ENCODE measurements at places on chromosomes 2 and 18.
A peak's percentile ranks its signal among the peaks of the same experiment; 100 is the strongest.

DNA sequence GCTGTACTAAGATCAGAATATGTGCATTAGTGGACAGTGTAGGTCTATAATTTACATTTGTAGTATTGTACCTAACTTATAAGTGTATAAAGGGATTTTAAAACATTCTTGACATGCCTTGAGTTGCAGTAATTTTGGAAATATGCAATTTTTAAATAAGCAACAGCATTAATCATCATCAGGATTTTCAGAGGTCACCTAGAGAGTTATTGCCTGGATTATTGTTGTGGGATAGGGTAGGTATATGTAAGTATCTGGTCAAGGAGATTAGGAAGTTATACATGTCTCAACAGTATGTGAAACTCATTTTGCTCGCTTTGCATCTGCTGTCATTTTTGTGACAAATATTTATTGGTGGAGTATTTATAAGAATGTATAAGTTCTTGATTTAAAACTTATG lies 184.2 kb downstream of the WDR7 start:
- DNase-seq: no peak

DNA sequence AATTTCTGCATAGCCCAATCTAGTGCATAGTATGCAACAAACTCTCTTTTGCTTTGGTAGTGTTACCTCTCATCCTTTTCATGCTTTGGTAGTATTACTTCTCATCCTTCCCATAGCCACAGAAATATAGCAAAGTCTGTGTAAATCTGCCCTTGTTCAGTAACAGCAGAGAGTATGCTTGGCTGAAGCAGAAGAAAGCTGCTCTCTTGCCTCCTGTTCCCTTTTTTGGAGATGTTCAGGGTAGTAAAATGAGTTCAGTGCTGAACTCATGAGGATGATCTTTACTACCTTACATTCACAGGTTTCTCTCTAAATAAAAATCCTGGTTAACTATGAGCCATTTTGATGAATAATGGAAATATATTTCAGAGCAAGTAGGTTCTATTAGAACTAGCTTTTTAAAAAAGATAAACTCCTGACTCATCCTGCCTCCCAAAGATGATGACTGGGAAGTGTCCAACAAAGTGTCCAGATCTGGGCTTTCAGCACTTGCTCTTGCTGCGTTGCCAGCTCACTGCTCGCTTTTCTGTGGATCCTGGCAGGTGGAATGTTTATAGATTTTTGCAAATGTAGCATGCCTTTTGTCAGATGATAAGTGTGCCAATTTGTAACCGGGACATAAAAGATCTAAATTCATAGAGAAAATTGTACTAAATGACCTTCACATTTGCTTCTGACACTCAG lies 29.4 kb upstream of the CHMP3 start:
- DNase-seq: no peak

- DNase-seq: peak; percentile 32
These were observed 2119.8 kb upstream of the CELF4 start for GRCh38 chr18:39685303-39685902.

DNA sequence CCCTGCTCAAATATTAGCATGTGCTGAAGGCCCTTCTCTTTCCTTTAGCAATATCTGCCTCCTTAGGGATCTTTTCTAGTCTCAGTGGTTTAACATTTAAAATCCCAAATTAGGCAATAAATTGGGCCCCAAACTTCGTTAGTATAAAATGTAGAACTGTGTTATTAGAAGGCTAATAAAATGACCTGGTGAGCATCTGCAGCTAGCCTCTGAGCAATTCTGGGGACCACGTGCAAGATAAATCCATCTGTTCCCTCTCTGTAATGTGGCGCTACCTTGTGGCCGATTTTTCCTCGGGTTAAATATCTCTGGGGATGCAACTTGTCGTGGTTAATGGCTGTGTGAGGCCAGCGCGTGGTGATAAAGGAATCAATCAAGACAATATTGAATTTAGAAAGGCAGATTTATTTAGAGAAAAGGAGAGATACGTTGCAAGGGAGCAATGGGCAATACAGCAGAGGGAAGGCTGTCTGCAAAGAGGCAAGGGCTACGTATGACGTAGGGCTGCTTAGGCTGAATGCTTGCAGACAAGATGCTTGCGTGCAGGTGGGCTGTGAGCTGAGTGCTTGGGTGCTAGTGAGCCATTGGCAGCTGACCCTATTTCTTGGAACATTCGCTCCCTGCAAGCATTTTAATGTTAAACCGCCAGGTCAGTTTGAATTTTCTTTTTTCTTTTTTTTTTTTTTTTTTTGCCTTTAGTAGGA lies 18.5 kb upstream of the IL36G start:
- DNase-seq: peak; percentile 46

GRCh38 chr2:240310201-240310600 lies 125.3 kb upstream of the GPC1 start:
- DNase-seq: no peak

GRCh38 chr2:18117592-18117991 lies 239.1 kb downstream of the KCNS3 start:
- peak; percentile 50 for DNase-seq

DNA sequence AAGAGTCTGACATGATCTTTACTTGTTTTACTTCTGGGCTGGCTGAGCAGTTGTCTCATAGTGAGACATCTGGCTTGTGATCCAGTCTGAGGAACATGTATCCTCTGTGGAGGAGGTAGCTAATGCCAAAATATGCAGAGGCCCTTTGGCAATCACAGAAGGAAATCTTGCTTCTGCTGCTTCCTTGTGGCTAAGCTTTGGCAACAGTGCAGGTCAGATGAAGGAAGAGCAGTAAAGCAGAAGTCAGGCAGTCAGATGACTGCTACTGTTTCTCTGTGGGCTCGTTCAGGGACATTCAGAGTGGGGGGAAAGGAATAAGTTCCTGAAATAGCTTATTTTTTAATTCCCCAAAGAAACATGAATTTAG lies 22.3 kb downstream of the DOK1 start:
- no peak for DNase-seq

GRCh38 chr2:220104871-220105351 lies 477.5 kb downstream of the SLC4A3 start:
- peak; percentile 32 for DNase-seq

- DNase-seq: no peak
These were observed 61.5 kb downstream of the G6PC2 start for GRCh38 chr2:168962636-168963035.

GRCh38 chr2:214103276-214104001 lies 307.4 kb upstream of the VWC2L start:
- DNase-seq: peak; percentile 22

- DNase-seq: no peak
These were observed 9.5 kb upstream of the RPRM start for GRCh38 chr2:153488072-153488471.

DNA sequence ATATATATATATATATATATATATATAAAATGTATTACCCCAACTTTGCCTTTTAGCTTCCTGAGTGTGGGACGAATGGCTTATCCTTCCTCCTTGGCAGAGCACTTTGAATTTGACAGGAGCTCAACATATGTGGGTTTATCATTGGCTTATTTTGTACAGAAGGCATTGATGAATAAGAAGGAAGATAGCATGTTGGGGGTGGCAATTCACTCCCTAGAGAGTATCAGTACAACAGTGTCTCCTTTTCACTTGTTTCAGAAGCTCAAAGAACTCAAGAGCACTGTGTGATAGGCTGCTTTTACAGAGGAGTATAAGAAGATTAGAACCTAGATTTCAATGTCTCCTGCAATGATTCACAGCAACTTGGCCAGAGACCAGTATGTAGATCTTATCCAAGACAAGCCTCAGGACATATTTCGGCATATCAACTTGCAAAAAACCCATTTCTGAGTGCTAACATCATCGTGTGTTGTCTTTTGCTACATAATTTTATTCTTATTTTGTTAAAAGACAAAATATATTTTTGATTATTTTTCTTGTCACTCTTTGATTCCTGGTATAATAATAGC lies 345.8 kb downstream of the SOCS6 start:
- DNase-seq: no peak

GRCh38 chr2:98875081-98875728 lies 60.8 kb downstream of the CRACDL start:
- no peak for DNase-seq

DNA sequence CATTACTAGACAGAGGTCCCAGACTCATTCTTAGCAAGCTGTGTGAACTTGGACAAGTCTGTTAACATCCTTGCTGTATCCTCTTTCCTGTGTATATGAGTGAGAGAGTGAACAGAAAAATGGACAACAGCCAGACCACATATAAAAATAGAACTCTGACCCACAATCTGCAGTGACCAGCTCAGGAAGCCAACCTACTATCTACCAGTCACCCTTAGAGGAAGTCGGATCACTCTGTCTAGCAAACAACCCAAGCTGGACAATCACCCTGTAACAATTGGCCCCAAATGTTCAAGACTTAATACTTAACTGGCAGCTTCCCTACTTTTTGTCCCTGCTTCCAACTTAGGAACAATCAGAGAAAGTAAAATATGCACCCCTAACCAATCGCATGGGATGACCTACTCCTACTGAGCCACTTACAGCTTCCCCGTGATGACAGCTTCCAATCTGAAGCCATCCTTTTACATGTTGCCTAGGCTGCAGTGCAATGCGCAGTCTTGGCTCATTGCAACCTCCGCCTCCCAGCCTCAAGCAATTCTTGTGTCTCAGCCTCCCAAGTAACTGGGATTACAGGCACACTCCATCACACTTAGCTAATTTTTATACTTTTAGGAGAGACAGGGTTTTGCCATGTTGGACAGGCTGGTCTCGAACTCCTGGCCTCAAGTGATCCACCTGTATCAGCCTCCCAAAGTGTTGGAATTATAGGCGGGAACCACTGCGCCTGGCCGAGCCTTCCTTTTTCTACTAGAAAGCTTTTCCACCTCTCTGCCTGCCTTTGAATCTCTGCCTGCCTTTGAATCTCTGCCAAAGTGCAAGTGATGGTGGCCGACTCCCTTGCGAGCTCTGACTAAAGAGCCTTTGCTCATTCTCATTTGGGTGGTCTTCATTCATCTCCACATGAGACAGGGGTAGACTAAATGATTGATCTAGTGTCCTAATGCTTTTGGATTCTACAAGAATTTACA lies 158.3 kb upstream of the NDUFV2 start:
- DNase-seq: no peak

- peak; percentile 49 for DNase-seq
These were observed 185.9 kb upstream of the CCDC150 start for GRCh38 chr2:196453613-196454047.

All from iPS-NIHi11 (cell line).